PC-3 (cell line): ENCODE measurements at places on chromosomes 1 and 21. TPM values are rescaled to one million over a fixed set of nuclear protein-coding genes. Genes with fewer than 3 reads are reported as not detected.

NUAK2 gene
- total RNA-seq: 3.8 and 4.8 TPM in 2 replicates

LDLRAD1 gene
- not detected in 2 replicates for total RNA-seq

LCE1D gene
- total RNA-seq: not detected in 2 replicates

TRIM67 gene
- not detected in 2 replicates for total RNA-seq

CRP gene
- not detected in 2 replicates for total RNA-seq

CYP4A11 gene
- total RNA-seq: not detected in 2 replicates

DNA sequence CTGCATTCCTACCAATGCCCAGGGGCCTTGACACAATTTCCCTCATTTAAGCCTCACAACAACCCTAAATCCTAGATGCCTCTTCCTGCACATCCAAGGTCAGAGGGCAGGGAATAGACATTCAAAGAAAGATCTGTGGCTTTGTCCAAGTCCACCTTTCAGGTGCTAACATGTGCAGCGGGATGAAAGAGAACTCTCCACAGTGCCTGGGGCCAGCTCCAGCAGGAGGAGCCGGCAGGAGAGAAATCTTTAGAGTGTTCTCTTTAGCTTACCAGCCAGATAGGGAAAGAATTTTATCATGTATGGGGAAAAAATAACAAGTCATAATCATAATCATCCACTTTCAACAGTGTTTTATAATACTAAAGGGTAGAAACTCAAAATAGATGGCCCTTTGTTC lies 319.7 kb downstream of the MATN1 start:
- H3K36me3 ChIP-seq: no peaks in the 10 kb centered on the region
- DNase-seq: no peak
- no peak overlapping the region for H3K27ac ChIP-seq

- no peak overlapping the region for H3K27ac ChIP-seq
- no peaks in the 10 kb centered on the region for H3K27me3 ChIP-seq
- H3K4me1 ChIP-seq: peaks cover 8% of the 10 kb centered on the region; the same call in 1 of the 2 replicates
These were observed 91.3 kb downstream of the CATSPERE start for GRCh38 chr1:244552336-244552735.

GRCh38 chr1:16168622-16169360 lies 12.9 kb upstream of the EPHA2 start:
- H3K27me3 ChIP-seq: no peaks in the 10 kb centered on the region
- no peaks in the 10 kb centered on the region for H3K36me3 ChIP-seq
- H3K4me1 ChIP-seq: peaks cover 57% of the 10 kb centered on the region

GRCh38 chr1:119448127-119448511 lies 33.2 kb downstream of the HSD3B2 start:
- no peak overlapping the region for H3K4me3 ChIP-seq
- peaks cover 6% of the 10 kb centered on the region for H3K27me3 ChIP-seq
- H3K36me3 ChIP-seq: no peaks in the 10 kb centered on the region
- H3K27ac ChIP-seq: no peak overlapping the region

- DNase-seq: peak; percentile 38
- H3K4me1 ChIP-seq: peaks cover 13% of the 10 kb centered on the region; the same call in 1 of the 2 replicates
- H3K27ac ChIP-seq: no peak overlapping the region
These were observed 3.5 kb downstream of the RO60 start for GRCh38 chr1:193062698-193063463.

DNA sequence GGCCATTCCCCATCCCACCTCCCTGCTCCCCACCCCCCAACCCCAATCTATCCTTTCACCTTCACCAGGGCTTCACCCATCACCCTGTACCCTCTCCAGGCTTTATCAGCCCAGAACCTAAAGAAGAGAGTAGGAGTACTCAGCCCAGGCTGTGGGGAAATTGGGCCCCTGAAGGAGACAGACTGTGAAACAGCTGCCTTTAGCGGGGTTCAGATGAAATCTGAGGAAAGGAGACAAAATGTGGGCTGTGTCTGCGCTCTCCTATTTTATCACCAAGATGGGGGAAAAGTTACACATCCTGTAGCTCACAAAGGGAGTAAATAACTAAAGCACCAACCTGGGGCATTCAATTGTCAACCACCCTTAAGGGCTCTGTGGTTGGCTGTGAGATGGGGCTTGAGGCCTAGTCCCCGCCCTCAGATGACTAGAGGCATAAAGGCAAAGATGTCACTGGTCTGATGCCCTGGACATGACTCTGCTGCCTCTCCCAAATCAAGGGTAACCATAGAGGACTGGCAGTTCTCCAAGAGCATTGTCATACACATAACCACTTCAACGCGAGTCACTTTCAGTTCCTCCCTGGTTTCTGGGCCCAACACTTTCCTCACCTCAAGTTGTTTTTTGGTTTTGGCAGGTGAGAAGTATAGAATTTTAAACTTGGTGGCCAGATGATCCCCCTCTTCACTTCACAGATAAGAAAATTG lies 30.0 kb downstream of the SLC27A3 start:
- H3K4me1 ChIP-seq: peaks cover 11% of the 10 kb centered on the region
- H3K27me3 ChIP-seq: no peaks in the 10 kb centered on the region
- H3K4me3 ChIP-seq: no peak overlapping the region
- peak overlapping the region; percentile 29 for H3K27ac ChIP-seq
- peaks cover 16% of the 10 kb centered on the region; the same call in 1 of the 2 replicates for H3K36me3 ChIP-seq
- DNase-seq: peak; percentile 91

GRCh38 chr1:92486251-92487077 lies at the start of gene GFI1:
GFI1 (minus strand) TSS chr1:92486925; CDS start chr1:92483487, 3,438 bp downstream.
- H3K4me3 ChIP-seq: peak within 1 kb of the TSS; percentile 71
- H3K36me3 ChIP-seq: no peaks in the 10 kb centered on the region
- peaks cover 22% of the 10 kb centered on the region for H3K27me3 ChIP-seq

- no peak for DNase-seq
- no peaks in the 10 kb centered on the region for H3K36me3 ChIP-seq
- peaks cover 11% of the 10 kb centered on the region for H3K27me3 ChIP-seq
- no peak overlapping the region for H3K27ac ChIP-seq
These were observed 4.0 kb upstream of the IFI16 start for GRCh38 chr1:159005676-159006075.

DNA sequence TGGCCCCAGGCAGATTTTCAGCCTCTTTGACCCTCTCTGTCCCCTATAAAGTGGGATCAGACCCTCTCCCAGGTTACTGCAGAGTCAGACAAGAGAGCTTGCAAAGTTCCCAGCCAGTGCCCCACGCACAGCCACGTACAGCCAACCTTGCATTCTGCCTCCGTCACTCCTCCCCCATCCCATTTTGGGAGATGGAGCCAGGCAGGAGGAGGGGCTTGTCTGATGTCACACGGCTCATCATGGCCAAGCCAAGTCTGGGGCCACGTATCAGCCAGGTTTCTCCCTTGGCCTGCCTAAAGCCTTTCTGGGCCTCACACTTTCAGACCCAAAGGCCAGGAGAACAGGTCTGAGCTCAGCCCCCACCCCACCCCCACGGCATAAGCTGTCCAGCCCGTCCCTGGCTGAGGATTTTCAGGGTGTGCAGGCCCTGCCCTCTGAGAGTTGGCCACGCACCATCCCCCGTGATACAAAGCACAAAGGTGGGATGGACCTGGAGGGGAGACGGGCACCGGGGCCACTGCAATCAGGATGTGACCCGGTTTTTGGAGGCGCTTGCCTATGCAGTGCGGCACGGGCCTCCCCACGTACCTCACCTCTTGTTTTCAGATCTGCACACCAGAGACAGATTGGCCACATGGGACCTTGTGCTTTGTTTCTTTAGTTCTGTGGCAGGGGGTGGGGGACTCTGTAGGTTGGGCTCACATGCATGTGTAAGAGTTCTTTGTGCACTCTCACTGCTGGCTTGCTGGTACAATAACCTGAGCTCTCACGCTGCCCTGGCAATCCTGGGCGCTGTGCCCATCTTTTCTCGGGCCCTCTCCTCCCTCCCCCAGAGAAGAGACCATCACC lies 47.6 kb downstream of the TRIM11 start:
- no peaks in the 10 kb centered on the region for H3K27me3 ChIP-seq
- DNase-seq: no peak
- no peaks in the 10 kb centered on the region; the same call in 1 of the 2 replicates for H3K4me1 ChIP-seq
- no peak overlapping the region for H3K27ac ChIP-seq
- no peaks in the 10 kb centered on the region for H3K36me3 ChIP-seq

- no peaks in the 10 kb centered on the region for H3K36me3 ChIP-seq
- no peaks in the 10 kb centered on the region for H3K27me3 ChIP-seq
- H3K27ac ChIP-seq: no peak overlapping the region
- no peak for DNase-seq
- no peaks in the 10 kb centered on the region for H3K4me1 ChIP-seq
- no peak overlapping the region for H3K4me3 ChIP-seq
These were observed 88.0 kb downstream of the NTNG1 start for GRCh38 chr1:107228704-107229371.

DNA sequence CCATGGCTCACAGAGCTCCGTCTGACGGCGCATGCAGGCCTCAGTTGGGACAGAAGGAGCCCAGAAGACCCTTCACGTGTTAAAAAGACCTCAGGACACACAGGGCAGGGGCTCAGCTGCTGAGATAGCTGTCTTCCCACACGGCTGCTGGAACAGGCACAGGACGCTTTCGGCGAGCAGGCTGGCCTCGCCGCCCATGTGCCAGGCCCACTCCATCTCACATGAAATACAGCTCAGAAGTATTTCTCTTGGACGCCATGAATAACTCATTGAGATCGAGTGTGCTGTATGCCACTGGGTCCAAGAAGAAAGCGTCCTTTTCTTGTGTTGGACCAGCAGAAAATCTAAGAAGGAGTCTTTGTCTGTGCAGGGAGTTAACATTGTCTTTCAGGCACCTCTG lies 69.6 kb downstream of the SIM2 start:
- H3K4me1 ChIP-seq: peaks cover 9% of the 10 kb centered on the region; the same call in 1 of the 2 replicates
- no peak overlapping the region for H3K4me3 ChIP-seq
- DNase-seq: no peak
- no peaks in the 10 kb centered on the region for H3K27me3 ChIP-seq
- H3K27ac ChIP-seq: no peak overlapping the region

- H3K27me3 ChIP-seq: no peaks in the 10 kb centered on the region
- no peak overlapping the region for H3K4me3 ChIP-seq
These were observed 101.4 kb downstream of the PLXNA2 start for GRCh38 chr1:208142590-208143382.

DNA sequence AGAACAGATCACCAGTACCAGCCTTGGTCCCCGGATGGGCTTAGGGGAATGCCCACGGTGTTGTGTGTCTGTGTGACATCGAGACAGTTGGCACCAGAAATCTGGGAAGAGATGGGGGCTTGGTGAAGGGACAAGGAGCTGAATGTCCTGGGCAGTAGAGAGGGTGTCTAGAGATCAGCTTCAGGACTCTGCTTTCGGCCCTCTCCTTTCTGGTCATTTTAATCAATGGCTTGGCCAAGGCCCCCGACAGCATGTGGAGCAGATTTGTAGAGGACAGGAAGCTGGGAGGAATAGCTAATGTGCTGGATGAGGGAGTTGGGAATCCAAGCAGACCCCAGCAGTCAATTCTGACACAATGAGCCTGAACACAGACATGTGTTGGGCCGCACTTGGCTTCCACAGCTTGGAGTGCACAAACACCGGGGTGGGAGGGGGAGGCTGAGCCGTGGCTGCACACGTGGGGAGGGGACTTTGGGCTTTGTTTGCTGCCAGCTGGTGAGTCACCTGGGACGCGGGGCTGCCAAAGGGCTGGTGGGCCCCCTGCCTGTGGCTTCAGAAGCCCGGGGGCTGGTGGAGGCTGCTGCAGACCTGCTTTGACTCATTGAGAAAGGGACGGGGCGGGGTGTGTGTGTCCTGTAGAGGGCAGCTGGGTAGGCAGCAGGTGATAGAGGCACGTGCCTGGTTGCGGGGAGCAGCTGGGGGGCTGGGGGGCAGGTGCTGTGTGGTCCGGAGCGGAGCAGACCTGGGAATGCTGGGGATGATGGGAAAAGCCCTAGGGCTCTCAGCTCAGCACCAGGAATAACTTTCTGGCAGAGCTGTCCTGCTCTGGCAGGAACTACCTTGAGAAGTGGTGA lies 20.9 kb downstream of the SLC1A7 start:
- no peaks in the 10 kb centered on the region for H3K27me3 ChIP-seq
- H3K27ac ChIP-seq: no peak overlapping the region

DNA sequence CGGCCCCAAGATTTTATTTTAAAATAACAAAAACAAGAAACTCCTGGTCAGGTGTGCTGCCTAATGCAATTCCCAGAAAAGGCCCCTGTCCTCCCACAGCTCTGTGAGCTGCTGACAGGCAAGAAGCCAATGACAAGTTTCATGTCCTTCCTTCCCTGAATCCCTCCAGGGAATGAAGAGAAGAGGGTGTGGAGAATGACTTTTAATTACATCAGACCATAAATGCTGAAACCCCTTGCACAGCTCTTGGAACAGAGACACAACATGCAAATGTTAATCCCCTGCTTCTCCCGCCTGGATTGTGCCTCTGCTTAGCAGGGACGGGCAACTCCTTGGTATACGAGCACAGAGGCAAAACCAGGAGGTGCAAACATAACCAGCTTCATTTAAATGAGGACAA lies 228.1 kb upstream of the CAMK1G start:
- H3K27me3 ChIP-seq: no peaks in the 10 kb centered on the region
- peaks cover 36% of the 10 kb centered on the region for H3K4me1 ChIP-seq
- H3K4me3 ChIP-seq: no peak overlapping the region
- peak; percentile 58 for DNase-seq

DNA sequence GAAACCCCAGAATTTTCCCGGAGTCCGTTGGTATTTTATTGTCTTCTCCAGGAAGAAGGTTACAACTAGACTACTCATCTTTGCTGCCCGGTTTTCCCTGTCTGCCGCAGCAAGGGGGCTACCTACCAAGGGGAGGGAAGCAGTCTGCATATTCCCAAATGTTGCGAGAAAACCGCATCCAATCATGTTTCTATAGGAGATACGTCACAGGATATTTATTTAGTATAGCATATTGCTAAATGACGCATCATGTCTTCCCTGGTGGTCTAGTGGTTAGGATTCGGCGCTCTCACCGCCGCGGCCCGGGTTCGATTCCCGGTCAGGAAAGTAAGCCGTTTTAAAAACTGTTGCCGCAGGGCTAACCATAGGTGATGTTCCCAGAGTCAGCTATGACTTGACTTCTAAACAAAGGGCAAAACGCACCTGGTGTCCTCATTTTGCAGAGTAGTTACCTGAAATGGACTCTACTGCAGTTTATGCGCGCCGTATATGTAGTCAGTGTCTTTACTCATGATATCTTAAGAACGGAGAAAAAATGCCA lies 15.2 kb upstream of the ZNF692 start:
- no peaks in the 10 kb centered on the region for H3K27me3 ChIP-seq
- H3K36me3 ChIP-seq: no peaks in the 10 kb centered on the region
- peak overlapping the region; percentile 37; the same call in 1 of the 2 replicates for H3K27ac ChIP-seq
- DNase-seq: peak; percentile 99
- H3K4me3 ChIP-seq: peak overlapping the region; percentile 75
